IMR-90 (cell line): ENCODE measurements at places on chromosomes 1 and 21. TPM values are rescaled to one million over a fixed set of nuclear protein-coding genes. Genes with fewer than 3 reads are reported as not detected.
A peak's percentile ranks its signal among the peaks of the same experiment; 100 is the strongest.

SLC66A1 gene
- total RNA-seq: 6.8 and 7.5 TPM in 2 replicates

TMEM51 gene
- total RNA-seq: 2.7 and 3.6 TPM in 2 replicates

YOD1 gene
- 5.4 and 10.3 TPM in 2 replicates for total RNA-seq

PLCH2 gene
- total RNA-seq: 0.18 and 0.28 TPM in 2 replicates

SWT1 gene
- 2.7 and 4.2 TPM in 2 replicates for total RNA-seq

OR2T35 gene
- not detected in 2 replicates for total RNA-seq

GRCh38 chr21:42849759-42850412 is 29.5 kb downstream of the WDR4 start:
- no peaks in the 10 kb centered on the region for H3K4me1 ChIP-seq
- no peak overlapping the region for H3K4me3 ChIP-seq
- H3K36me3 ChIP-seq: peaks cover 68% of the 10 kb centered on the region
- H3K27me3 ChIP-seq: no peaks in the 10 kb centered on the region
- H3K27ac ChIP-seq: no peak overlapping the region
- no peak for DNase-seq

- H3K4me1 ChIP-seq: no peaks in the 10 kb centered on the region
- no peak overlapping the region for H3K27ac ChIP-seq
- H3K4me3 ChIP-seq: no peak overlapping the region
- DNase-seq: peak; percentile 60
These were observed 26.8 kb upstream of the NCAM2 start for GRCh38 chr21:20971296-20971921.

DNA sequence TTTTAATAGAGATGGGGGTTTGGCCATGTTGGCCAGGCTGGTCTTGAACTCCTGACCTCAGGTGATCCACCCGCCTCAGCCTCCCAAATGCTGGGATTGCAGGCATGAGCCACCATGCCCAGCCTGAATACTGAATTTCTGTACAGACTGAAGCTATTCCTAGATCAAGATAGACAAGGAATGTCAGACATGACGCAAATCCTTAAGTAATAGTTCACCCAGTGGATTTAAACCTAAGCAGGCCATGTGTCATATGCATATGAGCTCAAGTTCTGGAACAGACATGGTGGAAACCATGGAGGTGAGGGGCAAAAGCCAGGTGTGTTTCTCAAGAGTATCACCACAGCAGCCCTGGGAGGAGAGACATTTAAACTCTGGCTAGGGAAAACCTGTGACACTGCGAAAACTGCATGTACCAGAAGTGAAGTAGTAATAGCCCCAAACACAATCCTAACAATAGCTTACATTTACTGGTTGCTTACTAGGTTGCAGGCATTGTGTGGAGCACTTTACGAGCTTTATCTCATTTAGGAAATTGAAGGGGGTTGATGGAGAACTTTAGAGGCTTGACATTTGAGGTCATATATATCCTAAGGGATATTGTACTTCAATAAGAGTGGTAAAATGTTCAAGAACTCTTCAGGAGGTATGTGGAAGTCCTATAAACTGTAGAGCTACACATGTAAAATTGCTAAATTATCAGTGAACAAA is 31.7 kb upstream of the MAN1A2 start:
- no peak for DNase-seq
- H3K27me3 ChIP-seq: no peaks in the 10 kb centered on the region
- no peak overlapping the region for H3K4me3 ChIP-seq
- no peak overlapping the region for H3K27ac ChIP-seq

- H3K27me3 ChIP-seq: no peaks in the 10 kb centered on the region
- no peaks in the 10 kb centered on the region for H3K4me1 ChIP-seq
- no peaks in the 10 kb centered on the region for H3K36me3 ChIP-seq
- DNase-seq: no peak
- H3K4me3 ChIP-seq: no peak overlapping the region
These were observed 226.4 kb downstream of the ZP4 start for GRCh38 chr1:237664348-237664747.

- no peaks in the 10 kb centered on the region for H3K36me3 ChIP-seq
- H3K4me3 ChIP-seq: peak overlapping the region; percentile 83
- H3K27me3 ChIP-seq: no peaks in the 10 kb centered on the region
- peak overlapping the region; percentile 6; the same call in 1 of the 2 replicates for H3K27ac ChIP-seq
These were observed 758 bp downstream of the RAD54L start for GRCh38 chr1:46248122-46248920.

DNA sequence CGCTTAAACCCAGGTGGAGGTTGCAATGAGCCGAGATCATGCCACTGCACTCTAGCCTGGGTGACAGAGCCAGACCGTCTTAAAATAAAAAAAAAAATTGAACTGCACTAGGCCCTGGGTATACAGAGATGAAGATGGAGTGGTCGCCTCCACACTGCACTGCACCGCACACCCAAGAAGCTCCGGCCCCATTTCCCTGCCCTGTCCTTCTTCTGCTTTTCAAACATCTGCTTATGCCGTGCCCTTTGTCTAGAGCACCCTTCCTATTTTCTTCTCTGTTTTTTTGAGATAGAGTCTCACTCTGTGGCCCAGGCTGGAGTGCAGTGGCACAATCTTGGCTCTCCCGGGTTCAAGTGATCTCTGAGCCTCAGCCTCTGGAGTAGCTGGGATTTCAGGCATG is 17.4 kb downstream of the IQGAP3 start:
- DNase-seq: no peak
- no peak overlapping the region for H3K27ac ChIP-seq
- no peaks in the 10 kb centered on the region for H3K27me3 ChIP-seq
- no peaks in the 10 kb centered on the region for H3K4me1 ChIP-seq
- peaks cover 10% of the 10 kb centered on the region for H3K36me3 ChIP-seq

GRCh38 chr1:25687221-25688017 is 70.8 kb downstream of the MAN1C1 start:
- no peaks in the 10 kb centered on the region for H3K27me3 ChIP-seq
- H3K4me3 ChIP-seq: no peak overlapping the region
- DNase-seq: no peak
- peaks cover 6% of the 10 kb centered on the region; the same call in 1 of the 2 replicates for H3K36me3 ChIP-seq

DNA sequence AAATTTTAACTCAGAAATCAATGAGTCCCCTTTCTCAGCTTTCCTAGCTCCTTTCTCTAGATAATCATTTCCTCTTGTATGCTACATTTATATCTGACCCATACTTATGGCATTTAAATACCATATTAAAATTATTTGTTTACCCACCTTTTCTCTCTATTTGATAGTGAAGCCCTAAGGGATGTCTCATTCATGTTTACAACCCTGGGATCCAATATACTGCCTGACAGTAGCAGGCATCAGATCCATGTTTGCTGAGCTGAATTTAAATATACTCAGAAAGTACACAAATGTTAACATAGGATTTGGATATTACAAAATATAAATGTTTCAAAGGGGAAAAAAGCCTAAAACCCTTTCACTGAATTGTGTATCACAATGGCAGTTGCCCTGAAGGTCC is 26.5 kb downstream of the SCMH1 start:
- no peak overlapping the region for H3K27ac ChIP-seq
- H3K4me1 ChIP-seq: no peaks in the 10 kb centered on the region
- DNase-seq: no peak
- no peaks in the 10 kb centered on the region for H3K27me3 ChIP-seq
- peaks cover 3% of the 10 kb centered on the region; the same call in 1 of the 2 replicates for H3K36me3 ChIP-seq

DNA sequence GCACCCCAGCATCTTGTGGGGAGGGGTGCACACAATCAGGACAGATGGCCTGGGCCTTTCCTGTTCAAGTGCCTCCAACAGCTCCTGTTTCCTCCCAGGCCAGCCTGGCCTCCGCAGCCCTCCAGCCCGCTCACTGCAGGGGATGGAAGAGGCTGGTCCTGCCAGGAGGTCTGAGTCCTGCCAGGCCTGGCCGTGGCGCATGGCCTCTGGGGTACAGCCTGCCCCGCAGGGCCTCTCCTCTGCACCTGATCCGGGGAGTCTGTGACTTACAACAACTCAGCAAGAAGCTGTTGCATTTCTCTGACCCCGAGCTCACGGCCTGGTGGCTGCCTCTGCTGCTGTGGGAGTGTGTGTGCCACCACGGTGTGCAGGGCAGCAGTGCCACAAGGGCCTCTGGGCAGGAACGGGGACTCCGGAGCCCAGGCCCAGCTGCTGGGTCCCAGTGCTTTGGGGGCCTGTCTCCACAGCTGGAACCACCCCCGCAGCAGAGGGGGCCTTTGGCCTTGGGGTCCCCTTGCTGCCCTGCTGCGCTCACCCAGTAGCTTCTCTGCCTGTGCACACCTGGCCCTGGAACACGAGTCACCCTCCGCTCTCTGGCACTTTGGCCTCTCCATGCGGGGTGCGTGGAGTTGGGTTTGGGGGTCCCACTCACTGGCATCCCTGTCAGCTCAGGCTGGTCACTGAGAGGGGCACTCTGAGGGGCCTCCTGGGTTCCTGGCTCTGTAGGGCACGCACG is 17.4 kb upstream of the LRRC3 start:
- H3K4me3 ChIP-seq: no peak overlapping the region
- no peak for DNase-seq
- no peak overlapping the region for H3K27ac ChIP-seq
- H3K36me3 ChIP-seq: no peaks in the 10 kb centered on the region
- H3K27me3 ChIP-seq: no peaks in the 10 kb centered on the region
- H3K4me1 ChIP-seq: no peaks in the 10 kb centered on the region

GRCh38 chr1:220809704-220810103 is 23.0 kb downstream of the MTARC1 start:
- H3K27ac ChIP-seq: no peak overlapping the region
- no peak overlapping the region for H3K4me3 ChIP-seq
- H3K4me1 ChIP-seq: peaks cover 1% of the 10 kb centered on the region; the same call in 1 of the 2 replicates
- DNase-seq: no peak
- no peaks in the 10 kb centered on the region for H3K36me3 ChIP-seq

DNA sequence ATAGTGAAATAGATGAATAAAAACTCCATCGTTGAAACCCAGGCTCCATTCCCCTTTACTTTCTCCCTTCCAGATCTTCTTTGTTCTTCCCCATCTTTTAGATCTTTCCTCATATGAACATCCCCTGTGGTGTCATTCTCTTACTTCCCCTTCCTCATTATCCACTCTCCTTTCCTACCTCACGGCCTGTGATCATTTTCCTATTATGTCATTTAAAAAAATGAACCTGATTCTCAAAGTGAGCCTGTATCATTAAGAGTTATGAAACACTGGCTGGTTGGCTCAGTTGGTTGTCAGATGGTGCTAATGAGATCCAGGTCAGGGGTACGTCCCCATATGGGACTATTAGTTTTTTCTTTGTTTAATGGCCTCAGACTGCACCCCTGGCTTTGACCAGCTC is 38.3 kb downstream of the TCEANC2 start:
- peaks cover 4% of the 10 kb centered on the region; the same call in 1 of the 2 replicates for H3K36me3 ChIP-seq
- DNase-seq: no peak
- no peaks in the 10 kb centered on the region for H3K4me1 ChIP-seq
- H3K4me3 ChIP-seq: no peak overlapping the region
- H3K27me3 ChIP-seq: no peaks in the 10 kb centered on the region

DNA sequence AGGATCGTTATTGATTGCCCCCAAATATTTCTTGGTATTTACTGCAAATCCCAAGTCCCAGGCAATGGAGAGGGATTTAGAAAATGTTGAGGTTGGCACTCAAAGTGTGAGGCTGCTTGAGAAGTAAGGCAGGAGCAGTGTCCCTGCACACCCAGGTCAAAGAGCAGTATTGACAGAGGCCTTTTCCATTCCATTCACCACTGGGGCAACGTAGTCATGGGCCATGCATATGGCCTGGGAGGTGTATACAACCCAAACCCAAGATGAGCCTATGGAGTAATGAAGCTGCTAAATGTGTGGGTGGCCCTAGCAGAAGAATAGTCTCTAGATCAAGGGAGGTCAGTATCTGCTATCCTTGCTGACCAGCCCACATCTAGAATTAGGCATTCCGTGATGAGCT is 245.6 kb downstream of the FOXD2 start:
- no peak overlapping the region for H3K27ac ChIP-seq
- H3K4me1 ChIP-seq: no peaks in the 10 kb centered on the region
- H3K27me3 ChIP-seq: no peaks in the 10 kb centered on the region; the same call in 1 of the 2 replicates
- no peaks in the 10 kb centered on the region for H3K36me3 ChIP-seq

- H3K27ac ChIP-seq: no peak overlapping the region
- no peak overlapping the region for H3K4me3 ChIP-seq
- no peaks in the 10 kb centered on the region for H3K4me1 ChIP-seq
These were observed 100.4 kb downstream of the XCL2 start for GRCh38 chr1:168443356-168443755.

DNA sequence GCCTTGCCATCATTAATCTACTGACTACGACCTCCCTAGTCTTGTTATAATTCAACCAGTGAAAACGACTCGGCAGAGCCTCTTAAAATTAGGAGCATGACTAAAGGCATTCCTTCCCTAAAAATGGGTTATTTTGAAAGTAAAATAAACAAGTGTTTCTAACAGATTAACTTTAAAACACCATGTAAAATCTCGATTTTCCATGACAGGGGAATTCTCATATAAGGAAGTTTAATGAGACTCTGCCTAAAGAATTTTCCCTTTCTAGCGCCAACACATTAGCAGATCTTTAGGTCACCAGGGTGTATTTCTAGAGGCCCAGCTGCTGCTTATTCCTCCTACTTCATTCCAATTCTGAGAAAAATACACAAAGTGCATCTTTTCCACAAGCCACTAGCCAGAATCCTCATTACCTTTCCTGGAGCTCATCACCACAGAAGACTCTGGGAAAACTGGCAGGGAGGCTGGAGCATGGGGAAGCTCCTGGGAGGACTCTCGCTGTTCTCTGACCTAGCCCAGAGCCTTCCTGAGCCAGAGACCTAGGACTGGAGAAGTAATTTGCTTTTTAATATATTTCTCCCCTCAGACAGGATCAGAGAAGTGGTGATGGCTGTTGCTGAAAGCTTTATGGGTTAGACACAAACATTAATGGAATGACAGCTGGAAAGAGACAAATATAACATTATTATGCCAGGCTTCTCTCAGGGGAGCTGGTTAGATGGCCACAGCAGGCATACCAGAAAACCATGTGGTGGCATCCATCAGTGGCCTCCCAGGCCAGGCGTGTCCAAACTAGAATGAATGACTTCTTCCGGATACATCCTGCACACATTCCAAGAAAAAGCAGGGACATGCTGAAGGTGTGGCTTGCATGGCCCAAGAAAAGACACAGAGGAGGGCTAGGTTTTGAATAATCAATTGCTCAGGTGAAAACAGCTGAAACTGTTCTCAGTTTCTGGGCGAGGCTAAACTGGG is 63.6 kb upstream of the CTTNBP2NL start:
- H3K4me1 ChIP-seq: no peaks in the 10 kb centered on the region
- no peaks in the 10 kb centered on the region for H3K36me3 ChIP-seq
- no peak overlapping the region for H3K27ac ChIP-seq
- no peak overlapping the region for H3K4me3 ChIP-seq

GRCh38 chr21:43733529-43734071 is 14.7 kb downstream of the PDXK start:
- H3K27me3 ChIP-seq: no peaks in the 10 kb centered on the region
- no peak overlapping the region for H3K27ac ChIP-seq
- H3K36me3 ChIP-seq: peaks cover 18% of the 10 kb centered on the region

- no peak overlapping the region for H3K4me3 ChIP-seq
- peaks cover 2% of the 10 kb centered on the region; the same call in 1 of the 2 replicates for H3K36me3 ChIP-seq
- no peaks in the 10 kb centered on the region for H3K27me3 ChIP-seq
- peaks cover 19% of the 10 kb centered on the region for H3K4me1 ChIP-seq
These were observed 32.4 kb downstream of the GNB1 start for GRCh38 chr1:1858382-1859086.

- H3K27ac ChIP-seq: peak overlapping the region; percentile 43; the same call in 1 of the 2 replicates
- H3K4me1 ChIP-seq: peaks cover 13% of the 10 kb centered on the region
These were observed 1.4 kb upstream of the PODN start for GRCh38 chr1:53060579-53060978.
